ENCODE measurements at places on chromosomes 5 and 9.

DNA sequence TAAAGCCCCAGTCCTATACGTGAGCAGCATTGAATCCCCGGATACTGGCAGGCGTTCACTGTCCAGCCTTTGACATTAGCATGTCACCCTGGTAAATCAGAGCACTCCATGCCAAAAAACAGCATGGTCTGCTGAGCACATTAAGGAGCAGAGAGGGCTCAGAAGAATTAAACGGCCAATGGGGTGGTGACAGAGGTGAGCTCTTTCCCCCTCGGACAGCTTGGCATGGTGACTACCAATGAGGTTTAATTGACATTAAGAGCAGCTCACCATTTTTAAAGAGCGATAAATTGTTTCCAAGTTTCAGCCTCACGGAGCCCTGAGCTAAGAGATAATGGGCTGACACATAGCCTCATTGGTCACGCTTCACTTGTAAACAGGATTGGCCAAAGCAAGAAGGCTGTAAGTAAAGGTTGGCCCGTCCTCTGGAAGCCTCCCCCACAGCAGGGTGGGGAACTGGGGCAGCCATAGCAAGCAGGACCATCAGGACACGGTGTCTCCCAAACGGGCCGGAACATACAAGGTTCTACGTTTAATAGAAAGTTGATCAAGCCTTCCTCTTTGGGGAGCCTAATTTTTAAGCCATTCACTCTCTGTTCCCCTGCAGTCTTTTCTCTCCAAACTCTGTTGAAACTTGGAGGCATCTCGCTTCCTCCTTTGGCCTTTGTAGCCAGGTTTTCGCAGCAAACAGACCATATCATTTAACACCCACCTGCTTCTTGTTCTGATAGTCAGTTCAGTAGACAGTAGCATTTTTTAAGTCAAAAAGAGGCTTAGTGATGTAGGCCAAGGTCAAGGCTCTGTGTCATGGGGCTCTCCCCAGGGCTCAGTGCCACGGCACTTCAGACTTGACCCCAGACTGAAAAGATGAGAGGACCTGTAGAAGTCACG lies 25.9 kb downstream of the QRFP start:
- DNase-seq: no peak

DNA sequence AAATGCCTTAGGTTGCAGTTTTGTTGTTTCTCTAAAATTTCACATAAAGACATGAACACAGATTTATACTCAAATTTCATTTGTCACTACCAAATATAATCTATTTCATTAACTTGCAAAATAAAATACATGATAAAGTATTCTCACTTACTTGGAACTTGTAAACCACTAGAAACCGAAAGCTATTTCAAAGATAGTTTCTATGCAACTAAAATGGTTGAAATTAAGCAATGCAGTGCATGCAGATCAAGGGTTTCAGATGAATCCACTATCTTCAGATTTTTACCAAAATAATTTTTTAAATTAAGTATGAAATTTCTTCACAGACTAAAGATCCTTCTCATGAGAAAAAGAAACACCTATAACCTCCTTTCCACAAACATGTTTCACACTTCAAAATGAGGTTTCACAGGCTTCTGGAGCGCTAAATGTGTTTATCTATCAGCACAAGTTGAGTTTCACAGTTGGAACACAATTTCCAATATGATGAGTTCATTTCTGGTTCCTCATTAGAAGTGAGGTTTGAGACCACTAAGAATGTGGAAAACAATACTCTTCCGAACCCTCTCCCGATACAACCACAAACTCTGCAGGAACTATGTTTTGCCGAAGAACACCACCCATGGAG lies 63.9 kb downstream of the EPB41L4A start:
- DNase-seq: no peak

DNA sequence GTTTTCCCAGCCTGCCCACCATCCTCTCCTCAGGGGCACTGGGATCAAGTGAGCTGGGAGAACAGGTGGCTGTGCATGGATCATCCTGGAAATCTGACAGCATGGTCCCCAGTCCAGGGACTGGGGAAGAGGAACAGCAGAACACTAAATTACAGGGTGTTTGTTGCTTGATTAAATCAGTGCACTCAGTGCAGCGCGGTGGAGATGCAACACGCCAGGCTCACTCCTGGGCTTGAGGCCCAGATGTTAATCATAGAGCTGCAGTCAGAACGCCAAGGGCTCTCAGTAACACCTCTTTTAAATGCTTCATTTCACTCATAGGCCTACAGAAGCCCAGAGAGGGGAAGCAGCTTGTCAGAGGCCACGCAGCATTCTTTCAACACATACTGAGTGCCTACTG lies 14.2 kb upstream of the LARP1 start:
- no peak for DNase-seq

DNA sequence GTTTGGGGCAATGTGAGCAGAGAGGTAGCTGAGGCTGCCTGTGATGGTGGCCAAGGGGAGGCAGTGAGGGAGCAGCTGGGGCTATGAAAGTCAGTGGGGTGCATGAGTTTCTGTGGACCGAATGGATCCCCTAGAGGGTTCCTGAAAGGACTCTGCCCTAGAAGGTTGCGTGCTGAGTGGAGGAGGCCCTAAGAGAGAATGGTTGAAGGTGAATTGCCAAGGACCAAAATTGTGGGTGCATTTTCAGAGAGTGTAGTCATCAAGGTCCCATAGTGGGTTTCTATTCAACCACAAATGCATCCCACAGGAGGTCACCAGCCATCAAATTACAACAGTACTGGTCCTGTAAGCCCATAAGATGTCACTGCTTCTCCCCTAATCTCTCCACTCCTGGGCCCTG lies 298.3 kb downstream of the CDK5RAP2 start:
- DNase-seq: no peak

DNA sequence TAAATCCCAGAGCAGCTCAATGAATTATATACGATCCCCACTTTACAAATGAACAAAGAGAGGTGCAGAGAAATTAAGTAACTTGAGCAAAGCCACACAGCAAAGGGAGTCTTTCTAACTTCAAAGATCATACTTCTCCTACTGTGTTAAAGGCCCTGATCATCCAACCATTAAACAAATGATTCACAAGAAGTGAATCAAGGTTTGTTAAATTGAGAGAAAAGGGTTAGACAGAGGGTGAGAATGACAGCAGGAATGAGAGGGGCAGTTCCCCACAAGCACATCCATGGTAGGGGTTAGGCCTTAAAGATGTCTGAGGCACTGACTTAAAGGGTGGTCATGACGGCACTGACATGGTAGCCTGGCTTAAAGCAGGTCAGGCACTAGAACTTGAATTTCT lies 10.7 kb downstream of the IDNK start:
- no peak for DNase-seq

DNA sequence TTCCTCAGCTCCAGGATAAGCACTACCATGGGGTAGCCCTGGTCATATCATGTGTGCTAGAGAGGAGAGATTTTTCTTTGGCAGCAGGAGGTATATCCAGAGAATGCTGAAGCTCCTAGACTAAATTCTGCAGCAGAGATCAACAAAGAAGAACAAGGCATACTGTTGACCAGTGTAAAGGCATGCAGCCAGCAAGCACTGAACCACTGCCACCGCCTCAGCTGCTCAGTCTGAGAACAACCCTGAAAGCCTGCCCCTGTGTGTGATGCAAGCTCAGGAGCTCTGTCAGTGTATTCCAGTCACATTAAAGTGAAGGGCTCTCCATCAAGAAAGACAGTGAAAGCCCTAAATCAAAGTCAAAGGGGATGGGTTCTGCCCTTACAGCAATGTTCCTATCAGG lies 439.5 kb upstream of the CD180 start:
- DNase-seq: no peak

DNA sequence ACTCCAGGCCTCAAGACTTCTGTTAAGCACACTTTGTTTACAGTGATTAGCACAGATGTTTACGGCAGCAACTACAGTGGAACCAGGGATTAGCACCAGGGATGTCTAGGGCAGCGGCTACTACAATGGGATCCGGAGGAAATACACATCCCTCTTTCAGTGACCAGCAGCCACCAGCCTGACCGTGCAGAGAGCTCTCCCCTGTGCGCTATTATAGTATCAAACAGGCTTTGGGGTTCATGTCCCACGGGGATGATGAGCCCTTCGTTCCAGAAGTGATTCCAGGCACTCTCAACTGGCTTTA lies 21.5 kb downstream of the GFPT2 start:
- no peak for DNase-seq

DNA sequence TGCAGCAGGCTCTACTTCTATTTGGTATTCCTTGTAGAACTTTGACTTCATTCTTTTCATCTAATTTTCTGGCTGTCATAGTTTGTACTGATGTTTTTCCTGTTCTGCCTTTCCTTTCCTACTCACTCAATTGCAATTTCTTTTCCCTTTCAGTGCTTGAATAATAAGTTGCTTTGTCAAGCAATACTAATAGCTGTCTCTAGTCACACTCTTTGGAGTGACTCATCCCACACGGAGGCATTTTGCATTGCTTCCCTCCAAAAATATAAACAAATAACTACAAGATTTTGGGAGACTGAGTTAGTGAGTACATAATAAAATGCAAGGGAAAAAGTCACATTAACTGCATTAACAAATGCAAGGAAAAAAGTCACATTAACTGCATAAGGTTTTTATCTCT lies 465.9 kb downstream of the CDH9 start:
- DNase-seq: no peak
